HFFc6 (cell line): ENCODE measurements at places on chromosomes 7 and 10.
A peak's percentile ranks its signal among the peaks of the same experiment; 100 is the strongest.

DNA sequence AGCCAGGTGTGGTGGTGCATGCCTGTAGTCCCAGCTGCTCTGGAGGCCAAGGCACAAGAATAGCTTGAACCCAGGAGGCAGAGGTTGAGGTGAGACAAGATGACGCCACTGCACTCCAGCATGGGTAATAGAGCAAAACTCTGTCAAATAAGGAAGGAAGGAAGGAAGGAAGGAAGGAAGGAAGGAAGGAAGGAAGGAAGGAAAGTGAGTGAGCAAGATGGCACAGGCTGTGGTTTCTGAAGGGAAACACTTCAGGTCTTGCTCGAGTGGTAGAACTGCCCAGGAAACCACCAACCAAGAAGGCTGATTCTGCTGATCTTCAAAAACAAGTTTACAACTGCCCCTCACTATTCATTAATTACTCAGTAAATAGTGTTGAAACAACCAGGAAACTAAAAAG is 45.2 kb downstream of the EZH2 start:
- no peak for DNase-seq

GRCh38 chr10:86266446-86267242 is 100.0 kb downstream of the GRID1 start:
- no peak for DNase-seq

GRCh38 chr10:71585564-71586290 is 133.9 kb downstream of the C10orf105 start:
- DNase-seq: no peak

- DNase-seq: no peak
These were observed 64.3 kb downstream of the ABCB4 start for GRCh38 chr7:87411186-87411585.

DNA sequence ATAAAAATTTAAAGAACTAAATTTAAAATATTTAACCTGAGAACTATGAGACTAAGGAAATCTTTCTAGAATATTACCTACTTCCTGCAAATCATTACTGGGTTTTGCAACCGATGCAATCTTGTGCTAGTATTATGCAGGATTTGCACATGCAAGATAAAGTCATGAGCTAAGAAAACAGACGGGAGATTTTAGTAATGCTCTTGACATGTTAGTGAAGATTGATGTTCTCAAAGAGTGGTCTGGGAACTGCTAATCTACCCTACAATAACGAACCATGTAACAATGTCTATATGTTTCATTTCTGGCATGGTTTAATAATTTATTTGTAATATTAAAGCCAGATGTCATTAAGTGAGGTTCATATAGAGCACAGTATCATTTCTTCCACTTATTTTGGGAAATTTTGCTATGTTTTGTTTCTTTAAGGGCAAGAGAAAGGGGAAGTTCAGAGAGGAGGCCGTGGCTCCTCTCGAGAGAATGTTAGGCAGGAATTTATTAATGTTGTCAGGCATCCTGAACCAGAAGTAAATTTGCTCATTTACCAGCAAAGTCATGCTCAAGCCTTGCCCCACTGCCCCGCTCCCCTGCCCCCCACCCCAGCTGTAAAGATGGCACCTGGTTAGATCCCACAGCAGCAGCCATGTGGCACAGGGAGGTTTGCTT is 22.8 kb downstream of the LRRC17 start:
- no peak for DNase-seq

- DNase-seq: peak; percentile 2
These were observed 103.4 kb downstream of the ABCA13 start for GRCh38 chr7:48274662-48275061.

DNA sequence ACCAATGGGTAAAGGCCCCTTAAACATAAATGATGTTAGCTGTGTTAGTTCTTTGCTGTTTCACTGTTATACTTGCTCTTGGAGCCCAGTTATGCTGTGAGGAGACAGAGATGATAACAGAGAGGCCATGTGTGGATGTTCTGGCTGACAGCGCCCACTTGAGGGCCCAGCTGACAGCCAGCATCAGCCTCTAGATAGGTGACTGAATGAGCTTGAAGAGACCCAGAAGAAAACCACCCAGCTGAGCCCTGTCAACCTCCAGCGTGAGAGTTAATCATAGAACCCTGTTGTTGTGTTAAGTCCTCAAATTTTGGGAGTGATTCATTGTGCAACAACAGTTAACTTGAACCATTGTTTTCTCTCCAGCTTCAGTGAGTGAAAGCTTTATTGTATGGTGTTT is 91.7 kb downstream of the GLRX3 start:
- no peak for DNase-seq

DNA sequence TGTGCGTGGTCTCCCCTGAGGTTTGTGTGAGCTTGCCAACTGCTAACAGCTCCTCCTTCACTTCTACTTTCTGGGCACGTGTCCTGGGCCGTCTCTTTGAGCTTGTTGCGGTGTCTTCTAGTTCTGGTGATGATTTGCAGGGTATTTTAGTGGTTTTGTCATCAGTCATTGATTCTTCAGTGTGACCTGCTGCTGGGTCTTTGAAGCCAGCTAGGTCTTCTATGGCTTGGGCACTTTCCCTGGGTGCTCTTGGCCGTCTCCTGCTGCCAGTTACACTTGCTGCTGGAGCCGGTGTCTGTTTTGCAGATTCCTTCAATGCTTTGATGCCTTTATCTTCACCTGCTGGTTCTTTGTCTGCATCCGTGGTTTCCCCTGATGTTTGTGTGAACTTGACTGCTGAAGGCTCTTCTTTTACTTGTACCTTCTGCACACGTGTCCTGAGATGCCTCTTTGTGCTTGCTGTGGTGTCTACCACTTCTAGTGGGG is 23.0 kb downstream of the MKI67 start:
- no peak for DNase-seq

DNA sequence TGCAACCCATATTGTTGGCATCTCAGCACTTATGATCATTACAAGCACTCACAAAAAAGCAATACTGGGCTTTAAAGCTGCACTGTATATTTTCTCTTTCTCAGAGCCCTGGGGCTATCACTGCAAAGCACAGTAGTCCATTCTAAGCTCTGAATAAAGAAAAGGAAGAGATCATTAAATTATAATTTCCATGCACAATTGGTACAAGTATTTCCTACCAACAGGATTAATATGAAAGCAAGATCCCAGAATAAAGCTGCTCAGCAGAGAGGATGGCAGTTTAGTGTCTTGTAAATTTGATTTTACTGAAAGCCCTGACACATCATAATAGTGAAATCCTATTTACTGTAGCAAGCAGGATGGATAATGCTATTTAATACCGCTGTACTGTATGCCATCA is 205.3 kb downstream of the CHCHD3 start:
- DNase-seq: no peak

DNA sequence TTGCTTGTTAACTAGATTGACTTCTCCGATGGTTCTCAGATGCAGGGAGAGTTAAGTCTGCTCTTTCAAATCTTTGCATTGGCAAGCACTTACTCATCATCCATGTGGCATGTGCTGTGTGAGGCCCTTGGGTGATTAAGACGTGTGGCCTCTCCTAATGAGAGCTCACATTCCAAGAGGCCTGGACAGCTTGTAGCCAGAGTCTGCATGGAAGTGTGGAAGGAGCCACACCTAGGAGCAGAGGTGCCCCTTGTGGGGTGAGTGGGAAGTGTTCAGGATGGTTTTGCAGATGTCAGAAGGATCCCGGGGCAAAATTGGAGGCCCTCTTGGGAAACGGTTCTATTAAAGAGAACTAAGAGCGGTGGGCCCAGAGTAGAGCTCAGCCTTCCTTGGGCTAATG is 225.9 kb downstream of the PAXIP1 start:
- DNase-seq: peak; percentile 47

GRCh38 chr10:13839430-13839990 is 252.7 kb downstream of the PRPF18 start:
- DNase-seq: peak; percentile 75
